ENCODE measurements at places on chromosomes 6 and 20.

DNA sequence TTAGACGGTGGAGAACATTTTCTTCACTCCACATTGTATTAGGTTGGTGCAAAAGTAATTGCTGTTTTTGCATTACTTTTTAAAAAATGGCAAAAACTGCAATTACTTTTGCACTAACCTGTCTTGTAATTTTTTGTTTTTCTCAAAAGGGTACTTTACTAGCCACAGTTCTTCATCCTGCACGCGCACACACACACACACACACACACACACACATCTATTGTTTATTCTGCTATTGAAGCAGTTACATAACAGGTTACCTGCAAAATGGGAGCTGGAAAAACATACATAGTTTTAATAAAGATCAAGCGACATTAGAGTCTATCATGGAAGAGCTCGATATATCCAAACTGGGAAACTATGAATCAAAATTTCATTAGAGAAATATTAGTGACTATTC is 235.2 kb downstream of the SIM1 start:
- no peak for DNase-seq

DNA sequence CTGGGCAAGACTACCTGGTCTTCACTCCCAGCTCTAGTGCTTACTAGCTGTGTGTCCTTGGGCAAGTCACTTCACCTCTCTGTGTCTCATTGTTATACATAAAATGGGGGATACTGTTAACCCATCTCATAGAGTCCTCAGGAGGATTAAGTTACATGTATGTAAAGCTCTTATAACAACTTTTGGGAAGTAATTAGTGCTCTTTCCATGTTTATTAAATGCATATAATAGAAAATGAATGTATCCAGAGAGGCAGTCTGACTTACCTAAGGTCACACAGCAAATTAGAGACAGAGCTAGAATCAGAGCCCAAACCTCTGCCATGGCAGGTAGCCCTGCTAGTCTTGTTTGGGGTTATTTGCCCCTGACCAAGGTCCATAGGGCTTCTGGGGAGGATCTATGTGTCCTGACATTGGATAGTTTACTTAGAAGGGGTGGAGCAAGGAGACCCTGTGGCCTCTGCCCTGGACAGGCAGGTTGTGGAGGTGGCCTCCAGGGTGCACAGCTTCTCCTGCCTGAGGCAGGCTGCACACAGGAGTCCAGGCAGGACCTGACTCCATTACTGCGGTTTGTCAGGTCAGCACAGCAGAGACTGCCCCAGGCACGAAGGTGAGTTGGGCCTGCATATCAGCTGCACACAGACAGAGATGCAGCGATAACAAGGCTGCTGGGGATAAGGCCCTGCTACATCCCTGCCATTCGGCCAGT is 8.4 kb upstream of the MAPK13 start:
- DNase-seq = no peak

- peak; percentile 81 for DNase-seq
These were observed 2.1 kb upstream of the PERP start for GRCh38 chr6:138109042-138109997.

DNA sequence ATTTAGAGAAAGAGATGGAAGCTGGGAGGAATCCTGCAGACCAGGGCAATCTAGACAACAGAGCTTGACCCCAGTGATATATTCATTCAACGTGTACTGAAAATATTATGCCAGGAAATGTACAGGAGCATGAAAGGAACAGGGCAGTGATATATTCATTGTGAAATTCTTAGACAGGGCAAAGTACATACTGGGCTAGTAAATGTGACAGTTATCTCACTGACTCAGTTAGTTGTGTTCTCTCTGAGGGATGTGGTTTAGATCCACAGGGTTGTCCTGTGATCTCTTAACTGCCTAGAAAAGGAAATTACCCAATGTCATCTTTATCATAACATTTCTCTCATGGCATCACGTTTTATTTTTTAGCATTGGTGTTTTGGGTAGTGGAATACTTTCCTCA is 891.3 kb downstream of the EYS start:
- no peak for DNase-seq

- DNase-seq = no peak
These were observed 66.3 kb downstream of the MAP7 start for GRCh38 chr6:136483906-136484305.

DNA sequence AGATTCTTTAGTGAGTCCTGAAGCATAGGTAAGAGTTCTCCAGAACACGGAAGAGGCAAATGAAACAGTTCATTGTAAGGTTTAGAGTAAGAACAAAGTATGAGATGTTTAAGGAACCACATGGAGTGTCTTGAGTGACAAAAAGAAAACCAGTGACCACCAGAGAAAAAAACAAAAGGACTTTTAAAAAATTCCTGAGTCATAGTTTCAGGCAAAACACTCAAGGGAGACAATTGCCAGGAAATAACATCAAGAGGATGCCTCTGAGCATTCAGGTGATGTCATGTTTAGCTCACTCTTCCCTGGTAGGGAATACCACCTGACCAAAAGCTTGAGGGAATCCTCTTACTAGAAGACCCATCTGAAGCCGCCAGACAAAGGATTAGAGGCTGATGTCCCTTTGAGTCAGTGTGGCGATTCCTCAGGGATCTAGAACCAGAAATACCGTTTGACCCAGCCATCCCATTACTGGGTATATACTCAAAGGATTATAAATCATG is 110.3 kb downstream of the COL19A1 start:
- DNase-seq = no peak

GRCh38 chr6:74597266-74597665 is 608.6 kb downstream of the COL12A1 start:
- no peak for DNase-seq

DNA sequence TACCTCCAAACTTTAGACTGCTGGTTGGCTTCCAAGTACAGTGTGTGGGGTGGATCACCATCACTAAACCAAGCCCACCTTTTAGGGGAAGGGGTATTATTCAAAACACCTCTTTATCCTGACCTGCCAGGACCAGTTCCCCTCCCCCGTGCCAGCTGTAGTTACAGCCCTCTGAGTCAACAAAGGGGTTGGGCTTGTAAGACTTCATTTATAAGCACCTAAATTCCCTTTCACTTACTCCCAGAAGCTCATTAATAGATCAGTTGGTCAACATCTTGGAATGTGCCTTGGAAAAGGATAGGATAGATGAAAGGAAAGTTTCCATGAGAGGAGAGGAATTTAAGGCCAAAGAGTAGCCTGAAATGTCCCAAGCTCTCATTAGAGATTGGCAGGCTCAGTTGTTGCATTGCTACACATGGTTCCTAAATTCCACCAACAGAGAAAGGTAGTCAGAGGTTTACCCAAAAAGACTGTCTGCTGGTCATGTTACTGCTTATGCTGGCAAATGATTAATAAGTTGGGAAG is 59.2 kb downstream of the TNFAIP3 start:
- no peak for DNase-seq

DNA sequence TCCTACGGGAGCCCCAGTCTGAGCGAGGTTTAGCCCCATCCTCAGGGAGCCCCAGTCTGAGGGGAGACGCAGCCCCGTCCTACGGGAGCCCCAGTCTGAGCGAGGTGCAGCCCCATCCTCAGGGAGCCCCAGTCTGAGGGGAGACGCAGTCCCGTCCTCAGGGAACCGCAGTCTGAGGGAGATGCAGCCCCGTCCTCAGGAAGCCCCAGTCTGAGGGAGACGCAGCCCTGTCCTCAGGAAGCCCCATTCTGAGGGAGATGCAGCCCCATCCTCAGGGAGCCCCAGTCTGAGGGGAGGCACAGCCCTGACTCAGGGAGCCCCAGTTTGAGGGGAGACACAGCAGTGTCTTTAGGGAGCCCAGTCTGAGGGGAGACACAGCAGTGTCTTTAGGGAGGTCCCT is 27.9 kb downstream of the VEGFA start:
- DNase-seq = no peak

DNA sequence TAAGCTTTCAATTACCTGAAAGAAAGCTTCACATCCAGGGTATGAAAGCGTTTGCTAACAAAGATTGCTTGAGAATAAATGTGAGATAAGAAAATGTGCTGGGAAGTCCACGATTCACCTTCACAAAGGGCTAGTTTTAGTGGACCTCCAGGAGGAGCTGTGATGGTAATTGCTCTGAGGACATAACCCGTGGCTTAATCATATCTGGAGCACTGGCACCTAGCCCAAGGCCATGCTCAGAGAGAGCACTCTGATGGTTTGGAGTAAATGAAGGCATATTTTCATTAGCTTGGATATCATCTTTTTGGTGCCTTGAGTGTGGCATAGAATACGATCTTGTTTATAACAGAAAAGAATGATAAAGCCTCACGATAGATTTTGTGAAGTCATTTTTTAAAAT is 46.9 kb upstream of the BACH2 start:
- peak; percentile 49 for DNase-seq

DNA sequence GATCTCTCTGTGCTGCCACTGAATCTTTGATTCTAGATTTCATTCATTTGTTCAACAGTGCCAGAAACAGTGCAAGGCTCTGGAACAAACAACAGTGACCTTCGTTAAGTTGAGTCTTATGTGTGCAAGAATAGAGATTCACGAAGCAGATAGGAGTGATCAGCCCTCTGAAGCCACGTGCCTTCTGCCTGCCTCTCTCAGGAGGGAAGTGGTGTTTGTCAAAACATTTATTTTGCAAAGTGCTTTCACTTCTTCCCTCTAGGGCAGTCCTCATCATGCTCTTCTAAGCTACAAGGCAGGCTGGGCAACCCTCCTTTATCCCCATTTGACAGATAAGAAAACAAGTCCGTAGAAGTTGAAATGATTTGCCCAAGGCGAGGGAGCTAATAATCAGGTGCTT is 204.3 kb downstream of the TFAP2C start:
- DNase-seq = no peak

- DNase-seq = no peak
These were observed 188.0 kb upstream of the TENT5A start for GRCh38 chr6:81940451-81940985.

GRCh38 chr20:24665741-24666191 is 196.3 kb downstream of the SYNDIG1 start:
- no peak for DNase-seq

DNA sequence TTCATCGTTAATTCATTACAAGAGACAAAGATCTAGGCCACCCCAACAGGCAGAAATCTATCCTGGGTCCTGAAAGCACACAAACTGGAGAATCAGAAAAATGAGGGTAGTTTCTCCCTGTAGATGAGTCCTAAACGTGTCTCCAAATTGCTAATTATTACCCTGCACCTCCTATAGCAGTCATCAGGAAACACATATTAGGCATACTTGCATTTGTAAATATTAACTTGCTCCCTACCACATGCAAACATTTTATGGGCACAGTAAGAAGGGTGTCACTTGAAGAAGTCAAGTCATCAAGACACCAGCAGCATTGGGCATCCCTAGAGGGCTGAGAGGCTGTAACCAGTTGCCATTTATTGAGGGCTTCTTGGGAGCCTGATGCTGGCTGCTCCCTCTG is 17.9 kb upstream of the SIRPB1 start:
- no peak for DNase-seq

DNA sequence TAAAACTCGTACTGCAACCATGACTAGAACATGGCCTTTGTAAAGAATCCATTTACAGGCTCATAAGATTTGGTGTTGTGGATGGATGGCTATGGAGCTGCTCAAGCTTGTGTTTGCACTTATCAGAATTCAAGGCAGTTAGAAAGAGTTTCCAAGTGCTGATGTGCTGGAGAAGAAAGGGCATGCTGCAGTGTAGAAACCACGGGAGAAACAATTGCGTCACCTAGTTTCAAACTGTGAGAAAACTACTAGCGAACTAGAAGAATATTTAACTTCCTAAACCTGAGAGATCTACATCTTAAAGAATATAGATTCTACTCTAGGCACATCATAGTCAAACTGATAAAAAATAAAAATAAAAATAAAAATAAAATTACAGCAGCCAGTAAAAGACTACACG is 116.2 kb downstream of the SGK1 start:
- no peak for DNase-seq

DNA sequence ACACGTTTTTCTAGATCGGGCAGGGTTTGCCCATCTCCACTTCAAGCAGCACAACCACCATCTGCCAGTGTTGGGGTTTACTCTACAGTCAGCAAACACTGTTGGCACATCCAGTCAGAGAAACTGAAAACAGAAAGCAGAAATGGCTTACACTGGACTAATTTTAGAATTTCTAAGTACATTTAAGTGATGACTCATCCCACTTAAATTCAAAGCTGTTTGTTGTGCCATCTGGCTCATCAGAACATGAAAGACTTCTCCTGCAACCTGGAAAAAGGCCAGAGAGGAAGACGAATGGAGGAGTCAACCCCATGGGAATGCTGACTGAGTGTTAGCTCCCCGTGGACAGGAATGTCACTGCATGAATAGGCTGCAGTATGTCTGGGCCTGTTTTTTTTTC is 21.8 kb downstream of the FAM209B start:
- peak; percentile 16 for DNase-seq

GRCh38 chr6:164749221-164750064 is 560.0 kb downstream of the C6orf118 start:
- no peak for DNase-seq

GRCh38 chr6:105678516-105678915 is 275.6 kb upstream of the PREP start:
- DNase-seq = no peak

- no peak for DNase-seq
These were observed 1.3 kb downstream of the ZNF76 start for GRCh38 chr6:35260591-35261570.

DNA sequence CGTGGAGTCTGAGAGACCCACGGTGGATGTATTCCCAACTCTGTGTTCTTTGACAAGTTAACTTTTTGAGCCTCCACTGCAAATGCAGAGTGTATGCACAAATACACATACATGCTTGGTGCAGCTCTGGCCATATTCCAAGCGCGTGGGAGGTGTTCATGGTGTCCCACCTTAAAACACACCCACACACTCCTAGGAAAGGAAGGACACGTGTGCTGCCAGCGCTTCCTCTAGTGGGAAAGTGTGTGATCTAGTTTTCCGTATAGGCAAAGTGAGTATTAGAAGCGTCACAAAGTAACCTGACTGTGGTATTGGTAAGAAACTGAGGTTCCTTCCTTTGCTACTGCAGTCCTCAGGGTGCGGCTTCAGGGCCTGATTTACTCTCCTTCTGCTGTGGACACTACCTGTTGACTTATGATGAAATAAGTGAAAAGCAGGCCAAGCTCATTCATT is 36.0 kb upstream of the MPC1 start:
- no peak for DNase-seq

GRCh38 chr20:25197183-25197869 is 1.8 kb downstream of the ENTPD6 start:
- no peak for DNase-seq
